ENCODE measurements at places on chromosomes 1 and 21.
A peak's percentile ranks its signal among the peaks of the same experiment; 100 is the strongest.

DNA sequence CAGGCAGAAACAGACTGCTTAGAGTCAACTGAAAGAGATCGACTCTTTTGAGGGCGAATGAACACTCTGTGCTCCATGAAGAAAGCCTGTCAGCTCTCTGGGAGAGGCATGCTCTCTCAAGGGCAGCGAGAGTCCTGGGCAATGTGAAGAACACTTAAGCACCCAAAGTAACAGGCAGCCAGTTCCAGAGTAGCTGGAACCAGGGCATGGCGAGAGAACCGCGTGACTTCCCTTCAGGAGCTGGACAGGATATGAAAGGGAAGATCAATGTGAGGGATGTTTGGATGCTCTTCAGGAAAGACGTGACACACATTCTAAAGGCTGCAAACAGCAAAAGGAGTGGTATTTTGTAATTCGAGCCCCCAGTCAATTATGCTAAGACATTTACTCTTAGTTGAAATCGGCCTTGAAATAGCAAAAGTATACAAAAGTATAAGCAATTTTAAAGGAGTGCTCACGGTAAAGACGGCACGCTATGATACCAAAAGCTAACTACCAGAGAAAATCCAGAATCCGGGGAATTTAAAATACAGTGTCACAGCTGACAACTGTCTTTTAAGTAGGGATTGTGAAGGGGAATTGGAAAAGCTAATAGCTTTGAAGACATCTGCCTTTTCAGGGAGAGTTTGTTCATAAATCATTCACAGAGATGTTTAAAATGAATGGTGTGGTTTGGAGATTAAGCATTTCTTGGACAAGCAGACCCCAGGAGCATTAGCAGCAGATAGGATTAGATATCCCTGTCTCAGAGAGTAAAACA, 20.8 kb downstream of the ADAMTS5 start:
- no peak for DNase-seq

DNA sequence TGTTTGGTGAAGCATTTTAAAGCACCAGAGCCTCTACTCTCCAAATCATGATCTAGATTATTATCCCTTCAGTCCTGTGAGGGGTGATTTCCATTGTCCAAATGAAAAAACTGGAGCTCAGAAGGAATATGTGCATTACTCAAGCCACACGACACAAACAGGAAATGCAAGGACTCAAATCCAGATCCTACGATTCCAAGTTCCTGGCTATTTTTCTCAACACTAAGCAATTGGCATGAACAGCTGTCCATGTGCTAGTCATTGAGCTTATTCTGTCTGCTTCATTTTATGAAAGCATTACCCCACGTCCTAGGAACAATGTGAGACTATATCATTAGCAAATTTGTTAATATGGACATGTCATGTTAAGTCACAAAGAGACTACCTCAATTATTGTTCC, 273.1 kb upstream of the LYPLAL1 start:
- DNase-seq: no peak

DNA sequence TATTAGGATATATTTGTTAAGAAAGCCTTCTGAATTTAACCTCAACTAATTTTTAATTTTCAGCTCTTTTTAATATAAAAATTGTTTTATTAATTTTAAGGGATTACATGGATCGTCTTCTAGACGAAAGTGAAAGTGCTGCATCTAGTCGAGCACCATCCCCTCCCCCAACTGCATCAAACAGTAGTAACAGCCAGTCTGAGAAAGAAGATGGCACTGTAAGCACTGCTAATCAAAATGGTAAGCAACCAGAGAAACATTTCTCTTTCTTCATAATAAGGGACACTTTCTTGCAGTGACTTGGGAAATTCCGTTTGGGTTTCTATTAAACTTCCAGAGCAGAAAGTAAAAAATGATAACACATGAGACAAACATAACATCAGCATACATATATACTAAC, 56.9 kb downstream of the MIER1 start:
- DNase-seq: no peak

DNA sequence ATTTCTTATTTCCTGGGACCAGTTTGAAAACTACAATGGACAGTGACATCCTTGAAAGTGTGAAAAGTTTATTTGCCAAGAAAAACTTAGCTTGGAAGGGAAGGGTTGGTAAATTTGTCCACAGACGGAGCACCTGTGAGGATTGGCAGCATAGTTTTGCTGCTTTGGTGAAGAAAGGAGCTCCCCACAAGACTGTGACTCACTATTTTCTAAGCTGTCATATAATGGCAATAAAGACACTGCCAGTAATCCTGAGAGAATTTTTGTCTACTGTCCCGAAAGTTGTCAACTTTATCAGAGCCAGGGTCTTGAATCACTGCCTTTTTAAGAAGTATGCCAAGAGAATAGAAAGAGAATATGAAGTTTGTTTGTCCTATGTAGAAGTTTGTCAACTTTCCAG, 230.8 kb downstream of the NEGR1 start:
- no peak for DNase-seq

- DNase-seq: no peak
Observed at GRCh38 chr1:53323316-53323715, 4.6 kb downstream of the LRP8 start.

DNA sequence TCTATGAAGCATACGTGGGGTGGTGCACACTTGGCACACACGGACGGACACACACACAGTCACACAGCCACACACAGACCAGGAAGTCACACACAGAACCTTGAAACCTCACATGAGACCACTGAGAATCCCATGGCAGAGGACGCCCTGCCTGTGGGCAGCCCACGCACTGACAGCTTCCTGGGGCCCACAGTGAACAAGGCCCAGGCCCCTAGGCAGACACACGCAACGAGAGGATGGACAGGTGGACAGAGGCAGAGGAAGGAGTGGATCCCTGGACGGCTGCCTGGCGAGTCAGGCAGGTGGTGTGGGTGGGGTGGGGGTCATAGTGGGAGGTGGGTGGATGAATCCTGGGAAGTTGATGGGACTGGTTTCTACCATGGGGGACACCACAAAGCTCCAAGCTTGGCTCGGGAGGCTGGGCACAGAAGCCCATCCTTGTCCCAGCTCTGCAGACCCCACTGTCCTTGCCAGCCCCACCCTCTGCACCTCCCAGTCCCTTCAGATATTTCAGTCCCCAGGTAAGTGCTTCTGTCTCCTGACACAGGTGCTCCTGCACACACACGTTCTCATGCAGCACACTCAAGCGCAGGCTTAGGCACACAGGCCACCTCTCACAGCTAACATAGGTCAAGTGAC, 49.1 kb downstream of the WNT9A start:
- no peak for DNase-seq

GRCh38 chr1:21189421-21189820, 12.7 kb upstream of the EIF4G3 start:
- DNase-seq: no peak

GRCh38 chr1:246117066-246117791, 389.9 kb downstream of the SMYD3 start:
- peak; percentile 67 for DNase-seq

DNA sequence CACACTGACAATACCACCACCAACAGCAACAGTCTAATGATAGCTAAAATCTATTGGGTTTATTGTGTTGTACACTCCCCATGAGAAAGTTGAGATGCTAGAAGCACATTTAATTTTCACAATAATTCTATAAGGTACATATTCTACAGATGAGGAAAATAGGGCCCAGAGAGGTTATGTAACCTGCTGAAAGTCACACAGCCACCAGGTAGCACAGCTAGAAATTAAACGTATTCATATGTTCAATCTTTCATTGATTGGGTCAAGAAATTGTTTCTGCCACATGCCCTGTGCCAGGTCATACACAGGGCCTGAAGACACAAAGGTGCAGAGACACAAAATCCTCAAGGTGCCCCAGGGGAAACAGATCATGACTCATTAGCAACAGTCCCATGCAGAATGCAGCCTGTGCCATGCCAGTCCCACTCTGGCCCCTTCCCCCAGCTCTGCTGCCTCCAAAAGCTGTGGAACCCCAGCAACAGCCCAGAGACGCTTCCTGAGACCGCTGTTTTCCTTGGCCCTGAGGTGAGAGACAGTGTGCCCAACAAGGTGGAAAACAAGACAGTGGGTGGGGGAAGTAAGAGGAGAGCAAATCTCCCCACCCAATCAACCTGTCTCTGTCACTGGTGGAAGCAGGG, 32.1 kb downstream of the GJA4 start:
- no peak for DNase-seq

GRCh38 chr21:26028183-26028582, 142.4 kb downstream of the APP start:
- no peak for DNase-seq

DNA sequence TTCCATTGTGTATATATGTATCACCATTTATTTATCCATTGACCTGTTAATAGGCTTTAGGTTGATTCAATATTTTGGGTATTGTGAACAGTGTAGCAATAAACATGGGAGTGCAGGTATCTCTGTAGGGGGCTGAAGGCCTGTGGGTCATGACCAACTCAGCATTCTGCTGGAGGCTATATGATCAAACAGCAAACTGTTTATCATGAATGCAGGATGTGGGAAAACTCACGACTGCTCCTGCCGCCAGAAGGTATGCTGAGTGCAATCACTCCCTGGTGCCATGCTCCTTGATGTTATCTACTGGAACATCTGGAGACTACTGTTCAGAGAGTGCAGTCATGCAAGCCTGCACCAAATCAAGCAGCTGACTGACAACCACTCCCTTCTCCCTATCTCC, 275.2 kb downstream of the COL11A1 start:
- DNase-seq: no peak

- DNase-seq: peak; percentile 93
Observed at GRCh38 chr1:42551180-42551579, 88.1 kb downstream of the CCDC30 start.

- DNase-seq: no peak
Observed at GRCh38 chr1:147736883-147737282, 23.5 kb downstream of the GJA5 start.

- DNase-seq: no peak
Observed at GRCh38 chr21:30793581-30794314, 19.3 kb downstream of the KRTAP8-1 start.

DNA sequence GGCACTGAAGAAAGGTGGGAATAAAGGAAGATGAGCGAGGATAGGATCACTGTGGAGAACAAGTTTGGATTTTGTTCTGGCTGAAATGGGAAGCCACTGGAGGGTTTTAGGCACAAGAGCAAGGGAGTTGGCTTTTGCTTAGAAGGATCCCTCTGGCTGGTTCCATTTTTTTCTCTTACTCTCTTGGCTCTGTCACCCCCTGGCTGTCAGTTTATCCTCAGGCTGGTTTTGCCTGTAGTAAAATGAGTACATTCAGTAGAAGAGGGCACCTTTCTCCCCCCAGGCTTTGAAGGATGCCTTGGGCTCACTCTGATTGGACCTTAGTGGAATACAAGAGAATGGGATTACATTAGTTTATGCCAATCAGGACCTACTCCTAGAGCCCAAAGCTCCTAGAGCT, 17.1 kb downstream of the CACHD1 start:
- no peak for DNase-seq

- DNase-seq: no peak
Observed at GRCh38 chr1:216820345-216820744, 97.1 kb upstream of the ESRRG start.

- DNase-seq: no peak
Observed at GRCh38 chr1:227317011-227317451, 1.3 kb downstream of the CDC42BPA start.

GRCh38 chr1:232966663-232967062, 16.3 kb downstream of the NTPCR start:
- DNase-seq: no peak

GRCh38 chr21:44442266-44443125, 12.8 kb upstream of the LRRC3 start:
- DNase-seq: no peak

- DNase-seq: no peak
Observed at GRCh38 chr21:22993822-22994574, 1995.8 kb downstream of the NCAM2 start.

GRCh38 chr1:36008546-36009197, 75.2 kb upstream of the TEKT2 start:
- no peak for DNase-seq

GRCh38 chr1:47181955-47182675, 7.7 kb downstream of the PDZK1IP1 start:
- no peak for DNase-seq

- no peak for DNase-seq
Observed at GRCh38 chr1:78676993-78677392, 27.4 kb downstream of the IFI44 start.

- no peak for DNase-seq
Observed at GRCh38 chr1:190619724-190620123, 142.1 kb upstream of the BRINP3 start.

DNA sequence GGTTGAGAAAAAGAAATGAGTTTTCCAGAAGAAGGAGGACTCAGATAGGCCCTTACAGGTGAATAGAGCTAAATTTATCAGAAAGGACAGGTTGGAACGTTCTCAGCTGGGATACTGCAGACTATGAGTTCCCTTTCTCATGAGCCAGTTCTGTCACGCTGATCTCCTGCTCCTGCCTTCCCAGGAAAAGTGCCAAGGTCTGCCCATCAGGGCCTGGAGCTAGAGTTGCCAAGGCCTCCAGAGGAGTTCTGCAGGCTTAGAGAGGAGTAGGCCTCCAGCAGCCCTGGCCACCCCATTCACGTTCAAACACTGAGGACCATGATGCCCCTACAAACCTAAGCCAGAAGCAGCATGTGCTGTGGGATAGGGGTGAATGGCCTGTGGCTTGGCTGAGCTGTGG, 126.8 kb upstream of the TNR start:
- DNase-seq: no peak

DNA sequence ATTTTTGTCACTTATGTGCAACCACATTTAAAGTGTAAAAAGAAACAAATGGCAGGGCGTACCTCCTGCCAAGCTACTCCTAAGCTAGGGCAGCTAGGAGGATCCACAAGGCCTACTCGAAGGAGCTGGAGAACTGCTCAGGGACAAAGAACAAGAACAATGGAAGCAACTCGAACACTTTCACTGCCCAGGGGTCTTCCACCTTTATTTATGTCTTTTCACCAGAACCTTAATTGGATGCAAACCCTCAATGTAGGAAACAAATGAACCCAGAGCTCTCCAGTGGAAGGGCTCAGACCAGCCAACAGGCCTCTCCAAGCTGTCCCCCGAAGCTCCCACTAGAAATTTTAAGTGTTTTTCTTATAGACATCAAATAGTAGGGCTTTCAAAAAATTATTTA, 39.9 kb downstream of the C1orf198 start:
- no peak for DNase-seq

DNA sequence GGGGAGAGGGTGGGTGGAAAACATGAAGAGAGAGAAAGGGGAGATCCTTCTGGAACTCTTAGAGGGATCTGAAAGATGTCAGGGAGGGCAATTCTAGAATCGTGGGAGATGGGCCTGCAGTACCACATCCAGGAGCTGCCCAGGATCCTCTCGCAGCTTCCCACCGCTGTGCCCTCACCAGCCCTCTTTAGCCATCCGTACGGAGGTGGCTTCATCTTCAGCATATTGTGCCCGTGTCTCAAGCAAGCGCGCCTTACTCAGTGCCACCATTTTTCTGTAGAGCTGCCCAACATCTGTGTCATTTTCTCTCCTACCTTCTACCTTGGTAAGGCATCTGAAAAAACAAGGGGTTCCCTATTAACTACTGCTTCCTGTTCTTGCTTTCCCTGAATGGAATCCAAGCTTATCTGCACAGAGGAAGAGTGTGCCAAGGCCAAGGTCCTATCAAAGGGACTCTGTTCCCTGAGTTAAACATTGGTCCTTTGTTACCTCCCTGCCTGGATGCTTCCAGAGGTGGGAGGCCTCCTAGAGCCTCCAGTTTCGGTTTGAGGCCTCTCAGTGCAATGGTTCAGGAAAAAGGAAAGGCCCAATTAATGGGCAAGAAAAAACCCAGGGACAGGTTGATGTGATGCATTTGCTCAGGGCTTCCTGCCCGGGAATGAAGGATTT, 23.2 kb downstream of the C1orf116 start:
- DNase-seq: no peak
